ENCODE measurements at places on chromosomes 2 and 18.

DNA sequence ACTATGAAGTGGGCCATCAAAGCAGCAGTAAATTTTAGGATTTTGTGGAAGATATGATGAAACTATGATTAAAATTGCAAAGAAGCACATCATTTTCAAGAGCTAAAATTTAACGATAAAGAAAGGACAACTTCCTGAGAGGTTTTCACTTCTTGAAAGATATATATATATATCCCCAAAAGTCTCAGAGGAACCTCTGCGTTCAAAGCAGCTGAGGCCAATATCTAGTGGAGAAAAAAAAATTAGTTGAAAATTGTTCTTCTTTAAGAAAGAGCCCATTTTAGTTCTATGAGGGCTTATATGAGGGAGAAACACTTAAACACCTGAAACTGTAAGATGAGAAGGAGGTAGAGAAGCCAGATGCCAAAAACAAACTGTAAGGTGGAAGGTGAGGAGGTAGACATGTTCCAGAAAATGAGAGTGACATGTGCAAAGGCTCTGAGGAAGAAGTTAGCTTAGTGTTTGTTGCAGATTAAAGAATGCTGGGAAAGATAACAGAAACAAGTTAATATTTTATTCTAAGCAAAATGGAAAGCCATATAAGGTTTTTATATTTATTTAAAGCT lies 72.9 kb upstream of the VRK2 start:
- no peak for DNase-seq

- DNase-seq = no peak
These were observed 77.8 kb downstream of the SOCS6 start for GRCh38 chr18:70366670-70367069.

DNA sequence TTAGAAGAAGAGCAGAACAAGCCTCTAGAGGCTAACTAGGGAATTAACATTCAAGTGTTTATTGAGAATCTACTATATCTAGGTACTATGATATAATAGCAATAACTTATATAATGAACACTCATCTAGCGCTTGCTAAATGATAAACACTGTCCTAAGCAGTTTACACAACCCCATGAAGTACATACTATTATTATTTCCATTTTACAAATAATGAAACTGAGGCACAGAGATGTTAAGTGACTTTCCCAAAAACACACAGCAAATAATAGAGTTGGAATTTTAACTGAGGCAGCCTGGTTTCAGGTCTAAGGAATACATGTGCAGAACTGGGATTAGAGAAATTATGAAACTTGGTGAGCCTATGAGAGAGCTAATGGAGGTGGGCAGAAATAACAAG lies 893.4 kb downstream of the CPS1 start:
- no peak for DNase-seq

DNA sequence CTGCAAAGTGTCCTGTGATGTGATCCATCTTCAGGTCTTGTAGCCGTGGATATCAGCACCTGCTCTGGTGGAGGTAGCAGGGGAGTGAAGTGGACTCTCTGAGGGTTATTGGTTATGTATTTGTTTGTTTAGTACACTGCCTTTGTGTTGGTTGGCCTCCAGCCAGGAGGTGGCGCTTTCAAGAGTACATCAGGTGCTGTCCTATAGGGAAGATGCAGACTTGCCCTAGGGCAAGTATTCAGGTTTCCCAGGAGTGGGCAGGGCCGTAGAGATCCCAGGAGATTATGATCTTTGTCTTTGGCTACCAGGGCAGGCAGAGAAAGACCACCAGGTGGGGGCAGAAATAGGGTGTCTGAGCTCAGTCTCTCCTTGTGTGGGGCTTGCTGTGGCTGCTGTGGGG lies 411.8 kb downstream of the SOX11 start:
- no peak for DNase-seq

GRCh38 chr2:62465741-62466502 lies 40.1 kb downstream of the TMEM17 start:
- no peak for DNase-seq

DNA sequence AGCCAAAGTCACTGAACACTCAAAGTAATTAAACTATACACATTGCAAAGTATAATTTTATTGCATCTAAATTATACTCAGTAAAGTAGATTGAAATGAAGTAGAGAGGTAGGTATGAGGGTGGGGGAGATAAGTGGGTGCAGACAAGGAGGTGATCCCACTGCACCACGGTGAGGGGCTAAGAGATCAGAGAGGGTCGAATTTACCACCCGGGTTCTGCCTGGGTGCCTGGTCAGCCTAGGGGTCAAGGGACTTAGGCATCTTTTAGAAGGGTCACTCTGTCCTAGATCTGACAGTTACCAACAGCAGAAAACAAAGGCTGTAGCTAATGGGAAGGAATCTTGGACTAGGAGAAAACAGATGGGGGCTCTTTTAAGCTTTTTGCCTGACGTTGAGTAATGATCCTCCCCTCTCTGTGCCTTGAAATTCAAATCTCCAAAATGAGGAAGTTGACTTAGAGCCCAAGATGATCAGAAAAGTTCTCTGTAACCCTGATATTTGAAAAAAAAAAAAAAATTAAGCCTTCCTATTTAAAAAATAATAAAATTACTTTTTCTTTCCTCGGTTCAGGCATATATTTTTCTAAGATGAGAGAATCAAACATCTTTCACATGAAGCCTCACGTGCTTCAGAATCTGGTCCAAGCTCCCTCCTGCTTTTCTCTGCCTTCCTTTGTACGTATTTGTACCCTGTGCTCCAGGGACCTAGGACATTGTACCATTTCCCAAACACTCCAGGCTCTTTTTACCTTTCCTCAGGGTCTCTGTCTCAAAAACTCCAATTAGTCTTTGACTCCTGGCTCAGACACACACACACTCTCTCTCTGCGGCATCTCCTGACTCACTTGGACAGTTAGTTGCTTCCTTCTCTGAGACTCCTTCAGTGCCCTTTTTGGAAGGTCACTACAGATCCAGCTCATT lies 353.9 kb downstream of the CYRIA start:
- no peak for DNase-seq

GRCh38 chr2:235278771-235279355 lies 215.0 kb upstream of the AGAP1 start:
- DNase-seq = peak; percentile 20

All from Daoy (cell line).